ENCODE measurements at places on chromosomes 12 and 14.
A peak's percentile ranks its signal among the peaks of the same experiment; 100 is the strongest.

- no peak for DNase-seq
These were observed 134.6 kb downstream of the RBM19 start for GRCh38 chr12:113831476-113831875.

- no peak for DNase-seq
These were observed 1189.0 kb upstream of the FLRT2 start for GRCh38 chr14:84340938-84341337.

DNA sequence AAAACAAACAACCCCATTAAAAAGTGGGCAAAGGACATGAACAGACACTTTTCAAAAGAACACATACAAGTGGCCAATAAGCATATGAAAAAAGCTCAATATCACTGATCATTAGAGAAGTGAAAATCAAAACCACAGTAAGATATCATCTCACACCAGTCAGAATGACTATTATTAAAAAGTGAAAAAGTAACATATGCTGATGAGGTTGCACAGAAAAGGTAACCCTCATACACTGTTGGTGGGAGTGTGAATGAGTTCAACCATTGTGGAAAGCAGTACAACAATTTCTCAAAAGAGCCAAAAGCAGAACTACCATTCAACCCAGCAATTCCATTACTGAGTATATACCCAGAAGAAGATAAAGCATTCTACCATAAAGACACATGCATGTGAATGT is 18.2 kb downstream of the PDE6H start:
- DNase-seq, result no peak

GRCh38 chr14:54797556-54797955 is 105.1 kb downstream of the GCH1 start:
- no peak for DNase-seq

GRCh38 chr14:91038439-91038838 is 22.0 kb downstream of the RPS6KA5 start:
- DNase-seq, result no peak

DNA sequence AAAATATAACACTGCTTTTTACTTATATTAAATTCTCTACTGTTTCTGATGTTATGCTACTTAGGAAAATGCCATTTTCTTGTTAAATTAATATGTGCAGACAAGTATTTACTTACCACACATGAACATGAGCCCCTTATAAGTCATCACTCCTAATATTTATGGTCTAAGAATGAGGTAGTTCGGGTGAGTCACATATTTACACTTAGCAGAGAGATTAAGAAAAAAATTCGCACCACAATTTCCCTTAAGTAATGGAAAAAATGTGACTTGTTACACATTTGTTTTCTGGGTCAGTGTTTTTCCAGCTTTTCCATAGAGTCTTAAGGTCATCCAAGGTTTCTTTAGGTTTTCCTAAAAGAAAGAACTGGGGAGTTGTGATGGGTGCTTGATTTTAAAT is 68.3 kb downstream of the RERG start:
- no peak for DNase-seq

- no peak for DNase-seq
These were observed 3.3 kb downstream of the RAD52 start for GRCh38 chr12:946212-946611.

DNA sequence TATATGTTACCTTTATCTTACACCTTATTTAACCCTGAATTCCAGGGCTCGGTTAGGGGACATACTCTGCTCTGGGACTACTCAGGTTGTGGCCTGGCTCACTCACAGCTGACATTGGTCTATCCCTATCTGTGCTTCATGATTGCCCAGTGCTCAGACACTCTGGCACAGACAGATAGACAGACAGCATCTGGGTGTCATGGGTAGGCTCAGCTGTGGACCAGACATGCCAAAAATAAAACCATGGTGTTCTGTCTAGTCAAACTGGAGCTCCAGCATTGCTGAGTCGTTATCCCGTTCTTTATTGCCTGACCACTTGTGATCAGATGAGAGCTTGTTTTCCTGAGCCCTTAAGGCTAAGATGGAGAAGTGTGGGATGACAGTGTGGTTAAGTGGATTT is 29.0 kb downstream of the FBXW8 start:
- DNase-seq, result no peak

DNA sequence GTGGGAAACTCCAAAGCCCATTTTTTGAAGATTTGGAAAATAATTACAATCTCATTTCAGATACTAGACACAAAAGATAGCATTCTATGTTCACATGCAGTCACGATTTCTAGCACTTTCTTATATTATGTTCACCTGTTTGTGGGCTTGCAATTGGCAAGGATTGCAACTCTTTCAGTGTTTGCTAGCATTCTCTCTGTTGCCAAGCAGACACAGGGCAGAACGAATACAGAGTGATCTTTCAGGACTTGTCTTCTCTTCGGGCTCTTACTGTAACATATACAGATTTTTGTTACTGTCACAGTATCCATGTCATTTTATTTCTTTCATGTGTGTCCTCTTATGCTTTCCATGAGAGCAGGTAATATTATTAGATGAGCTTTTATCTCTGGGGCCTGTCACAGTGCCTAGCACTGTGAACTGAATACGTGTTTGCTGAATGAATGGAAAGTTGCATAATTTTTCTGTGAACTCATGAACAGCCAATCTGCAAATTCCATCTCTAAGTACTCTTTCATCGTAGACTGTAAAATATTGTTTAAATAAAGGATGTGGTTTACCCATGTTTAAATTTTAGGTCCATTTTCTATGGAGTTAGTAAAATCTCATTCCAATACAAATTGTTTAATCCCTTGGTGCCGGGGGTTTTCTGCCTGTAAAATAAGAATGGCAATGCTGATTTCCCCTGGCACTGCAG is 105.1 kb downstream of the BMP4 start:
- no peak for DNase-seq

DNA sequence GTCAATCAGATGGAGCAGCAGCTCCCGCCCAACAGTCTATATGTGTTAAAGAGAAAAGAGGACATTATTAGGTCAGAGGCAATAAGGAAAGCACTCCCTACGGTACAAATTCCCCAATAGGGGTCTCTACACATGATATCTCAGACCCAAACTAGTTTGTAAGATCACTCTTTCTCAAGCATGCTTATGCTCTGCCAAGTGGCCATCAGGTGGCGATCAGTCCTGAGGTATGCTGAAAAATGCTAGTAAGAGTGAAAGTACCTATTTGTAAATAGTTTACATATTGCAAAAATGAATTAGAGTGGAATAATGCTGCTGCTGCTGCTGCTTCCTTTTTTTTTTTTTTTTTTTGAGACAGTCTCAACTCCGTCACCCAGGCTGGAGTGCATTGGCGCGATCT is 61.0 kb downstream of the CPM start:
- no peak for DNase-seq

DNA sequence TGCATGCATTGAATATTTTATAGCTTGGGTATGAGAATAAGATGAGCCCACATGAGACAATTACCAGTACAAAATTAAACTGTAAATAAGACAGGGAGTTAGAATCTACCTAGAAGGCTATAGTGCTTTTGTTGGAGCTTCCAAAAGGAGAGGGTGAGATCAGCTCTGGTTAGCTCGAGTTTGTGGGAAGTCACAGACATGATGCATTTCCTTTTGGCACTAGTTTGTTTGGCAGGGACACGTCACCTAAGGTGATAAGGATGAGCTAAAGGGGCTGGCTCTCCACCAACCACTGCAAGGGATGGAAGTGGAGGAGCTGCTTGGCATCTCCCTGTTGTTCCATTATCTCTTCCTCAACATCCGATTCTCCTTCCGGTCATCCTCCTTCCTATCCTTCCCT is 48.5 kb upstream of the CPM start:
- no peak for DNase-seq

GRCh38 chr12:122869207-122869973 is 26.5 kb downstream of the VPS37B start:
- DNase-seq, result no peak

GRCh38 chr14:67411820-67412421 is at the start of gene PLEK2:
Gene PLEK2, minus strand, starts transcription at chr14:67412165. Its CDS starts 106 bp downstream, at chr14:67412059.
- no peak for DNase-seq

DNA sequence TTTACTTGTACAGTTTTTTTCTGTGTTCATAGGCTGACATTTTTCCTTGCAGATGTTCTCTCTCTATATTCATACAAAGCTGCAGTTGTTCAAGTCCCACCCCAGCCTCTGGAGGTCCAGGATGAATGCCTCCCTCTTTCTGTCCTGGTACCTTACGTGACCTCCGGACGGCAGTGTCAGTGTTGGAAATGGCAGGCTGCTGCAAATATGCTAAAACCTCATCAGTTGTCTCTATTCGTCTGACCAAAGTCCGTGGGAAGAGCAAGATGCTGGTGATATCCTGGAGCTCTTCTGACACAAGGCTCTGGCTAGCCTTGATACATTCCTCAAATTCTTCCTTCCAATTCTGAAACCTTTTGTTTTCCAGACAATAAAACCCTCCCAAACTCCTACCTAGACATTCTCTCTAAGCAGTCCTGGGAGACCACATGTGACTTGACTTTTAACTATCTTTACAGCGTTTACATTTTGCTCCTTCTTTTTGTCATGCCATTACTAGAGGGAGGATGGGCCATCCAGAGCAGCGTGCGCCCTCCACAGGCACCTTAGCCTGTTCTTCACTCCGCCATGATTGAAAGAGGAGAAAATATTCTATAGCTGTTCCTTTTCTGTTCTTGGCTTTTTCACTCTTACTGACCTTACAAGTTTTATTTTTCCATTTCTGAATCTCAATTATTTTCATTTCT is 143.6 kb downstream of the RGS6 start:
- DNase-seq, result no peak

GRCh38 chr12:12501121-12501520 is 61.5 kb downstream of the DUSP16 start:
- DNase-seq, result no peak

GRCh38 chr12:56998981-56999380 is 7.4 kb downstream of the ZBTB39 start:
- DNase-seq, result no peak

- no peak for DNase-seq
These were observed 45.7 kb downstream of the CORO1C start for GRCh38 chr12:108685469-108686260.

- peak; percentile 7 for DNase-seq
These were observed 37.6 kb downstream of the ATG14 start for GRCh38 chr14:55373784-55374705.

DNA sequence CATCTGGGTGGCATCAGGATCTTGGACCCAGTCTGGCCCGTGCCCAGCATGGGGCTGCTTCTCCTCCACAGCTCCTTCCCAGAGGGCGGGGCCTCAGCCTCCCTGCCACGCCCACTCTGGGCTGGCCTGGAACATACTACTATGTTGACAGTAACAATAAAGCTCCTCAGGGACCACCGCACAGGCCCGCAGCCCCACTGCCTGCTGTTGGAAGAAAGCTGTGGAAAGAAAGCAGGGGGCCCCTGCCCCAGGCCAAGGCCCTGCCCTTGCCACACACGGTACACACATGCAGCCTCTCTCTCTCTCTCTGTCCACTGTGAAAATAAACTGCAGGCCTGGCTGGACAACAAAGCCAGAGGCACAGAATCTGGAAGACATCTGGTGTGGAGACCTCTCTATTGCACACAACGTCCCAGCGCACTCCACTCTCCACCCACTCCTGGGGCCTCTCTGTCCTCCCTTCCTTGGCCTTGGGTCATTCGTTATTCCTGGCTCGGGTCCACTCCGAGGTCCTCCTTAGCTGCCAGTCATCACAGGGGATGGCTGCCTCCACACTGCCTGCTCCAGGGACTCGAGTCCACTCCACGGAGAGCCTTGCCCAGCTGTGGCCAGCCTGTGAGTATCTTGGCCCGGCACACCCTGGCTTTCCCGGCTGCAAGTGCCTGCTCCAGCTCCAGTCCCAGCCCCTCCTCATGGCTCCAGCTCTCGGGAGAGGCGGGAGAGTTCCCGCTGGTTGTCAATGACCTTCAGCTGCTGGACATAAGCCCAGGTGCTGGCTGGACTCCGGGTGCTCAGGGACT is 11.8 kb upstream of the ENDOU start:
- DNase-seq, result no peak

GRCh38 chr14:92473969-92474535 is 39.5 kb upstream of the RIN3 start:
- no peak for DNase-seq

GRCh38 chr12:24198936-24199671 is 249.6 kb upstream of the SOX5 start:
- no peak for DNase-seq

- no peak for DNase-seq
These were observed 9.8 kb downstream of the USP44 start for GRCh38 chr12:95541436-95541835.

GRCh38 chr14:54909817-54910558 is 7.4 kb upstream of the GCH1 start:
- DNase-seq, result no peak

GRCh38 chr12:114918535-114919233 is 234.7 kb upstream of the TBX3 start:
- DNase-seq, result no peak

GRCh38 chr12:102478405-102479098 is 1.8 kb downstream of the IGF1 start:
- peak; percentile 12 for DNase-seq

- DNase-seq, result no peak
These were observed 119.8 kb upstream of the SLC38A4 start for GRCh38 chr12:46945591-46945990.

GRCh38 chr14:72026536-72026935 is 94.3 kb downstream of the RGS6 start:
- no peak for DNase-seq

GRCh38 chr12:71838676-71839075 is 883 bp upstream of the TBC1D15 start:
- no peak for DNase-seq

GRCh38 chr12:104314242-104314614 is 10.7 kb downstream of the EID3 start:
- DNase-seq, result no peak

DNA sequence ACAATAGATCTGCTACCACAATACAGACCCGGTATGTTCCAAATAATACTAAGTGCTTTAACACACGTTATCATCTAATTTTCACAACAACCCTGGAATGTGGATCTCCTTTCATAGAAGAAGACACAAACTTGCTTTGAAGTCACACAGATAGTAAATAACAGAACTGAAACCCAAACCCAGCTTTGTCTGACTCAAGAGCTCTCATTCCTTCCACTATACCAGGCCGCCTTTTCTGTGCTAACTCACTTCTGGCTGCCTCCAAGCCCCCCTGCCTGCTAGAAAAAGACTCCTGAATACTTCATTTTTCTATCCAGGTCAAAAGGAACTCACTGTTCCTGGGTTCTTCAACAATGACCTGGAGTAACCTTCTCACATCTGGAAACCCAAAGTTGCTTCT is 37.8 kb downstream of the PRPF40B start:
- DNase-seq, result no peak

GRCh38 chr12:115264605-115265004 is 580.6 kb upstream of the TBX3 start:
- DNase-seq, result no peak

DNA sequence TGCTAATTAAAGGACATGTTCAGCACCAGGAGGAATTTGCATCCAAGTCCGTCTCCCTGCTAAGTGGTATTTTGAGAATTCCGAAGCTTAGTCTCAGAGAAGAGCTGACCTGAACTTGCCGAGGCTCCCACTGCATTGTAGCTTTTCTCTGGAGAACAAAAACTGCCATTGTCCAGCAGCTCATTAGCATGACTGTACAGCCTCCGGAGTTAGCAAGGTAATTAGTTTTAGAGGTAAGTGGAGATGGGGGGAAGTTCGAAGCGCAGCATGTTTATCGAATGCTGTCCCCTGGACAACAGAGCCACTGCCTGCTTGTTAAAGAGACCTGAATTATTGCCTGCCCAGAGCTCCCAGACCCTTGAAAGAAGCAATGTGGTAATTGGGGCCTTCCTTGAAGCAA is 160.3 kb upstream of the PELI2 start:
- DNase-seq, result no peak
